Activated CD4-positive, alpha-beta T cell treated with anti-CD3 and anti-CD28 coated beads, Interleukin-2, amount 50 U/mL, for 48 hours (primary cell): ENCODE measurements at places on chromosomes 6 and 20.

GRCh38 chr6:157033428-157034140 lies 256.4 kb downstream of the ARID1B start:
- no peak for DNase-seq

DNA sequence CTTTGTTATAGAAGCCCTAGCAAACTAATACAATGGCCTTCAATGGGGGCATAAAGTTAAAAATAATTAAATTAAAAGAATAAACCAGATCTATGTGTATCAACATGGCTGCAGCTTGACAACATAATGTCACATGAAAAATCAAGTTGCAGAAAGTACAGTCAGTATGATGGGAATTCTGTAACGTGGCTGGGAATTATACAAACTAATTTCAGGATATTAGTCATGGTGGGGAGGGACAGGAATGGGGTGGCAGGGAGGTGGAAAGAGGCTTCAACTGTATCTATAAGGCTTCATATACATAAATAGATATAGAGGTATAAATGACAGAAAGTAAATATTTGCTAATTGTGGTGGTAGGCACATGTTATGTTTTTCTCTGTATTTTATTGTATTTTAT lies 107.1 kb downstream of the UNC5CL start:
- no peak for DNase-seq

GRCh38 chr6:139637766-139638165 lies 263.3 kb upstream of the CITED2 start:
- no peak for DNase-seq

GRCh38 chr6:85569323-85569722 lies 24.3 kb downstream of the SNX14 start:
- no peak for DNase-seq

GRCh38 chr6:156407334-156407733 lies 369.8 kb upstream of the ARID1B start:
- no peak for DNase-seq

DNA sequence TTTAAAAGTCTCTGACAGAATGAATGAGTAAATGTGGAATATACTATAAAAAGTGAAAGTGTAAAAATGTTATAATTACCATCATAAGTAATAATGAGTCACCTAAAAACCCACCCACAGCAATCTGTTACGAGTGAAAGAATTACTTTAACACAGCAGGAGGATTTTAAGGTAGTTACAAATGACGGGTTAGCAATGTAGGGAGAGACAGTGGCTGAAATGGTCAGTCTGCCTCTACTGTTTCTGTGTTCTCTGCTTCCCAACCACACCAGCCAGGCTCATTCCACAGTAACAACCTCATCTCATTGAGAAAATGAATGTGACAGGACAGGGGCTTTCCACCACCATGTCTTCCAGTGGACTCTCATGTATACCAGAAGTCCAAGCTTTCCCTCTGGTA lies 124.4 kb upstream of the KCNK16 start:
- no peak for DNase-seq

DNA sequence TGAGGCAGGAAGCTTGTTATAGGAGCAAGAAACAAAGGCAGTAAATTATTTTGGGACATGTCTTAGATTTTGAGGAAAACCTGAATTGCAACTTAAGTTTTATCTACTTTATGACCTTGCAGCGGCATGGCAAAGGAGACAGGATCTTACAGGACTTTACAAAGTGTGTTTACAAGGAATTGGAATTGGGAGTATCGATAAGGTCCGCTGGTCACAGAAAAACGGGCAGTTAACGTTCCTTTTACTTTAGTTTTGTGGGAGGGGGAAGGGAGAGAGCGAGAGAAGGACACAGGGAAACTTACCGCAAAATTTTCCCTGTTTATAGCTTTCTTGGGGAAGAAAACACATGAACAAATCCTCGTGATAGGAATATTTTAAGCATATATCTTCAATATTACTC lies 1607.2 kb downstream of the GRIK2 start:
- no peak for DNase-seq

DNA sequence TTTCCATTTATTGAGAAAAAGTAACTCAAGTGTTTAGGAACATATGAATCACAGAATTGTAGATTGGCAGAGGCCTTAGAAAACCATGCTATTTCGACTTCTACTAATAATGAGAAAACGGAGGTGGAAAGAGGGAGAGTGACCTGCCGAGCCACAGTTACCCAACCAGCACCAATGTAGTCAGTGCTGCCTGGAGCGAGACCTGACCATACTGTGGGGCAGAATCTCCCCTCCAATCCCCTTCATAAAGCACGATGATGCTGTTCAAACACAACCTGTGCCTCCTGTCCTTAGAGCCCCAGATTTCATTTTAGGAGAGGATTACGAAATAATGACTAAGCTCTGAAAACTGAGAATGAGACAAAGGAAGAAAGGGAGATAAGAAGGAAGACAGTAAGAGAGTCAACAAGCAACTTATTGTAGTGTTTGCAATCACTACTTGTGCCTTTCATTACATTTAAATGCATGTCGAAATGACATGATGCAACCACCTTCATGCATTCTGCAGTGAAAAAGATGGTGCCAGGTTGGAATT lies 70.6 kb downstream of the ATXN1 start:
- peak; percentile 55 for DNase-seq

DNA sequence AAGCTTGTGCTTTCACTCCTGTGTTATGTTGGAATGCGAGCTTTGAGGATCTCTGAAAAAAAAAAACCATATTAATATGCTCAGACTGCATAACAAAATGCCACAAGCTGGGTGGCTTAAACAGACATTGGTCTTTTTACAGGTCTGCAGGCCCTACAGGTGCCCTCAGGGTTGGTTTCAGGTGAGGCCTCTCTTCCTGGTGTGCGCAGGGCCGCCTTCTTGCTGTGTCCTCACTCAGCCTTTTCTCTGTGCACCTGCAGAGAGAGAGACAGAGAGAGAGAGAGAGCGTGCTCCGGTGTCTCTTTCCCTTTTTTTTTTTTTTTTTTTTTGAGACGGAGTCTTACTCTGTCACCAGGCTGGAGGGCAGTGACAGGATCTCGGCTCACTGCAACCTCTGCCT lies 114.1 kb upstream of the SNX9 start:
- DNase-seq, result no peak

DNA sequence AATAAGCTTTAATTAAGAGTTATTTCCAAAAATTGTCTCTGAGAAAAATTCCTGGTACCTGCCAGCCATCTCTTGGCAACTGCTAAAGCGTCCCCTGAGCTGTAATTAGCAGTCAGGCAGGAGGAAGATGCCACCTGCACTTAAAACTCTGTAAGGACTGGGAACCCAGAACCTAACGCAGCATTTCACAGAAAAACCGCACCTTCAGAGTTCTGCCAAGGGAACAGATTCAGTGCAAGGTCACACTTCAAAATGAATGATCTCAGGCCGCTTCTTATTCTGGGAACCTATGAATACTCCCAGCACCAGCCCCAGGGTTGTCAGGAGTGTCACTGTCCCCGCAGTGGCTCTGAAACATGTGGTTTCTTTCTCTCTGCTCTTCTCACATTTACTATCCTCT lies 36.7 kb downstream of the INSM1 start:
- no peak for DNase-seq

DNA sequence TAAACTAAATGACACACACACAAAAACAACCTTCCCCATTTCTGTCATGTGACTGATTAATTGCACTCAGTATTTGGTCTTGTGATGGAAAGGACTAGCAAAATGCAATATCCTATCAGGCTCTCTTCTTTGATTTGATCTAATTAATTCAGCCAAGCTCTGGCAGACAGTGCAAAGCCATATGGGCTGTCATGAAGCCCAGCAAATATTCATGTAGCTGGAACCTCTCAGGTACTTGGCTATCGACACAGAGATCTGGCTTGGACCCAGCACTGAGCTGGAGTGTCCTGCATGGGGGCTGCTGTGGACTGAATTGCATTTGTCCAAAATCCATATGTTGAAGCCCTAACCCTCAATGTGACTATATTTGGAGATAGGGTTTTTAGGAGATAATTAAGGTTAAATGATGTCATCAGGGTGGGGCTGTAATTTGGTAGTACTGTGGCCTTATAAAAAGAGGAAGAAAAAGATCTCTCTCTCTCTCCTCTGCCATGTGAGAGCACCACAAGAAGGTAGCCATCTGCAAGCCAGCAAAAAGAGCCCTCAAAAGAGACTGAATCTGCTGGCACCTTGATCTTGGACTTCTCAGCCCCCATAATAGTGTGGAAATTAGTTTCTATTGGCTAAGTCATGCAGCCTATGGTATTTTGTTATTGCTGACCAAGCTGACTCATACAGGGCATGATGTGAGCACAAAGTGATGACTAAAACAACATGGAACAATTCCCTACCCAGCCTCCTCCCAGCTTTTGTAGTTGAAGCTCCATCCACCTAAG lies 77.1 kb downstream of the STMND1 start:
- no peak for DNase-seq

- no peak for DNase-seq
Observed at GRCh38 chr6:139647841-139648240, 273.4 kb upstream of the CITED2 start.

GRCh38 chr6:67680297-67680932 lies 954.7 kb upstream of the ADGRB3 start:
- DNase-seq, result no peak

DNA sequence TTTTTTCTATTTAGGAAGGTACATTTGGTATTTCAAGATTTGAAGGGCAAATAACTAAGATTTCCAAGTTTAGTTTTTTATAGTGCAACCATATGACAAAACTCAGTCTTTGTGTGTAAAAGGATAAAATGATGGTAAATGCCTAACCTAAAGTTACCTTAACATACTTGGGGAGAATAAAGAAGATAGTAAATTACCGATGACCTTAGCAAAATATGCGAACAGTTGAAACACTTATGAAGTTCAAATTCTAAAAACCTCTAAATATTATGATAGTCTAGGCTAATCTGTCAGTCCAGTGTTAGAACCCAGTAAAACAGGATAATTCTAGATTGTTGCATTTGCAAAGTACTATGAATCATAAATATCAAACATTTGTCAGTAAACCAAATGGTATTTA lies 127.5 kb downstream of the PTCHD4 start:
- DNase-seq, result no peak

GRCh38 chr6:147567141-147567805 lies 58.8 kb downstream of the SAMD5 start:
- no peak for DNase-seq

- peak; percentile 5 for DNase-seq
Observed at GRCh38 chr6:93418408-93419303, 703 bp downstream of the EPHA7 start.

DNA sequence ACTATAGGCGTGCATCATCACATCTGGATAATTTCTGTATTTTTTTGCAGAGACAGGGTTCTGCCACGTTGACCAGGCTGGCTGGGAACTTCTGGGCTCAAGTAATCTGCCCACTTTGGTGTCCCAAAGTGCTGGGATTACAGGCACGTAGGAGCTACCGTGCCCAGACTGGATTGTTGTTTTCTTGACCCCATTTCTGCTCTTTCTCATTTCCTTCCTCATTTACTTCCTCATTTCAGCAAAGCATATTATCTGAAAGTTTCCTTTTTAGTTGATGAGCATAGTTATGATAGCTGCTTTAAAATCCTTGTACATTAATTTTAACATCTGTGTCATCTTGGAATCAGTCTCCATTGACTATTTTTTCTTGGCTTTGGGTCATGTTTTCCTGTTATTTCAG lies 301.0 kb upstream of the RUNX2 start:
- DNase-seq, result no peak

DNA sequence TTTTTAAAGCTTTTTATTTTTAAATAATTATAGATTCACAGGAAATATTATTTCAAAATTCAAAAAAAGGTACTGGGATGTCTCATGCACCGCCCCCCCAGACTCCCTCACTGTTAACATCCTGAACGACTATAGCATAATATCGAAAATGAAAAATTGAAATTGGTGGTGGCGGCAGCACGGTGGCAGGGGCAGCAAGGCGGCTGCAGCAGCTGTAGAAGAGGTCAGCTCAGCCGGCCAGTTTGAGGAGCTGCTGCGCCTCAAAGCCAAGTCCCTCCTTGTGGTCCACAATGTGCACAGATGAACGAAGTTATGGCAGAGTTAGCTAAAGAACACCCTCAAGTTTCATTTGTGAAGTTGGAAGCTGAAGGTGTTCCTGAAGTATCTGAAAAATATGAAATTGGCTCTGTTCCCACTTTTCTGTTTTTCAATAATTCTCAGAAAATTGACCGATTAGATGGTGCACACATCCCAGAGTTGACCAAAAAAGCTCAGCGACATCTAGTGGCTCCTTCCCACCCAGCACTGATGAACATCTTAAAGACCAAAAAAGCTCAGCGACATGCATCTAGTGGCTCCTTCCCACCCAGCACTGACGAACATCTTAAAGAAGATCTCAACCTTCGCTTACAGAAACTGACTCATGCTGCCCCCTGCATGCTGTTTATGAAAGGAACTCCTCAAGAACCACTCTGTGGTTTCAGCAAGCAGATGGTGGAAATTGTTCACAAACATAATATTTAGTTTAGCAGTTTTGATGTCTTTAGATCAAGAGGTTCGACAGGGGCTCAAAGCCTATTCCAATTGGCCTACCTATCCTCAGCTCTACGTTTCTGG lies 100.8 kb downstream of the FAM217A start:
- peak; percentile 47 for DNase-seq

DNA sequence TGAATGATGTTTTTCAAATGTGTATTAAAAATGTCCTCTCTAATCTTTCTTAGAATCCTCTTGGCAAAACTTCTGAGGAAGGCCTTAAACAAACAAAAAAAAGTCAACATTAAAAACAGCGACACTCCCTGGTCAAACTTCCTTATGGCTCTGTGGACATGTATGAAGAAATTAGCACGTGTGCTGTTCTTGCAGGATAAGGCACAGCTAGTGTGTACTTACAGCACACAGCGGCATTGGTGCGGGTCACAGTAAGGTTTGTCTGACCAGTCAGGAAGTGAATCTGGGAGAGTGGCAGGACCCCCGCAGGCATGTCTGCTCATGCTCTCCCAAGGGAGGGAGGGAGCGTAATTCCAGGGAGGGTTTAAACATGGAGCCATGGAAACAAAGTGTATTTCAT lies 38.8 kb downstream of the SLC22A1 start:
- DNase-seq, result no peak

DNA sequence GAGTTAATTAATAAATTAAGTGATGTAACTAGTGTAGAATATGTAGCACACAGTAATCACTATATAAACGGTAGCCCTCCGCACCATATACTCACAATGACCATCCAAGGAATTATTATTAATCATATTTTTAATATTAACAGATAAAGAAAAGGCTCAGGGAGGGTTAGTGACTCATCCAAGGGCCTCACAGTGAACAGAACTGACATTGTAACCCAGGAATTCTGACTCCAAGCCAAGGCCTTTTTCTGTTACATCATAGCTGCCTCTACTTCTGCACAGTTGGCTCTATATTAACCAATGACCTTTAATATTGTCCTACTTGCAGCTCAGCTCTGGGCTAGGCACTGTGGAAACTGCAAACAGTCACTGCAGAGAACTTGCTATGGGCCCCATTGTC lies 117.5 kb upstream of the SIRPG start:
- no peak for DNase-seq

- DNase-seq, result peak; percentile 54
Observed at GRCh38 chr20:23235173-23236027, 115.2 kb upstream of the NXT1 start.
